ENCODE measurements at places on chromosomes 12 and 14.

GRCh38 chr12:2851931-2852330, 4.9 kb downstream of the TEX52 start:
- DNase-seq, result no peak

GRCh38 chr12:104522985-104523722, 66.4 kb downstream of the CHST11 start:
- DNase-seq, result no peak

DNA sequence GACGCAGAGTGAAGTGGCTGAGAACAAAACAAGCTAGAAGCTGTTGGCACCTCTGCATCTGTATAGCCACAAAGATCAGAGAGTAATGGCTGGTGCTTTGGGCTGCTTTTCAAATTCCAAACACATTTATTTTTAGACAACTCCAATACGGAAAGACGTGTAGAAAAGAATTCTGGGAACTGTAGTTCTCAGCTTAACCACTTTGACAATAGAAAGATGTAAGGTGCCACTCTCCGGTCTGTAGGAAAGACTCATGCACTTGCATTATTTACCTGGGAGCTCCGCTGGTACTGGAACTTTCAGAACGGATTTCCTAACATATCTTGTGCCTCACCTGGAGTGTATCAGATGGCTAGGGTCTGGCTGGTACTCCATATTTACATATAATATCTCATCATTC, 1.8 kb upstream of the OR4K2 start:
- DNase-seq, result no peak

DNA sequence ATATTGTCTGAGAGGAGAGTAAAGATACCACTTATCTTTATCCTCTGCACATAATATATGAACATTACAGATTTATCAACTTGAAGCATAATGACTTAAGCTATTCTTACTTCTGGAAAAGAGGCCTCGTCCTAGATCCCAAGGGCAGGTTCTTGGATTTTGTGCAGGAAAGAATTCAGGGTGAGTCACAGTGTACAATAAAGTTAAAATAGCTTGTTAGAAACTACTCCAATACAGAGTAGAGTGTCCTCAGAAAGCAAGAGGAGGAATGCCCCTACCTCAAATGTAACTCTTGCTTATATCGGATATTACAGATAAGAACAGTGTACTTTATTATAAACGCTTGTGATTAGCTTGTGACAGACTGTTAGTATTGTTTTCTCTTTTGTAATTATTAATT, 41.9 kb upstream of the ABCC9 start:
- no peak for DNase-seq

DNA sequence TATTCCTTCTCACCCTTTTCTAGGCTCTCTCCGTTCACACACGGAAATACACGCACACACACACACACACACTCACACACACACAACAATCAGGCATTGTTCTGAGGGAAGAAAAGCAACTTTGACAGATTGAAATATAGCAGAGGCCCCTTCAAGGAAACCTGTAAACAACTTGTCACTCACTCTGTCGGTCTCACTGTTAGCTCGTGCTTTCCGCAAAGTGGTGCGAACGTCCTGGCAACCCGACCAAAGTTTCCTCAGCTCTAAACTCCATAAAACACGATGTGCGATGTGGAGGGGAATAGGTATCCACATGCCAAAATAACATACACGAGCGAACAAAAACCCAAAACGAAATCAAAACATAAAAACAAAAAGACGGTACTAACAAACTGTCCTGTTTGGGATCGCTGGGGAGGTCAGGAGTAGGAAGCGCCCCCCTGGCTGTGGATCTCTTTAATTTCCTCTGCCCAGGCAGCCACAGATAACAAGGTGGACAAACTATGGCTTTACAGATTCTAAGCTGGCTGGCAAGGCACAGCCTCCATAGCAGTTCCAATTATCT, 822 bp upstream of the SOX5 start:
- no peak for DNase-seq

DNA sequence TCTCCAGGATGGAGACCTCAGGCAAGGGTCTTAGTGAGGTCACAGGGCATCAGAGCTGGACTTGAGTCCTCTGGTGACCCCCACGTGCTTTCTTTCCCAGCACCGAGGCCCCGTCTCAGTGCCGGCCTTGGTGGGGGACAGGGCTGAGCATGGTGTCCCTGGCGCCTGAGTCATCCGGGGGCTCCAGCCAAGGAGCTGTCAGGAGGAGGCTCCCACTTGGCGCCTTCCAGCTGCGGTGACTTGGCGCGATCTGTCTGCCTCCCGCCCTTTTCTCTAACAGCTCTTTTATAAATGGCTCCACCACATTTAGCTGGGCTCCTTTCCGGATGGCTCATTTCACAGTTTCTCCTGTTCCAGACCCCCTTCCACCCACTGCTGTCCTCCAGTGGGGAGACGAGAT, 60.4 kb downstream of the PRMT8 start:
- no peak for DNase-seq

GRCh38 chr14:54040846-54041245, 84.2 kb upstream of the BMP4 start:
- peak; percentile 23 for DNase-seq

DNA sequence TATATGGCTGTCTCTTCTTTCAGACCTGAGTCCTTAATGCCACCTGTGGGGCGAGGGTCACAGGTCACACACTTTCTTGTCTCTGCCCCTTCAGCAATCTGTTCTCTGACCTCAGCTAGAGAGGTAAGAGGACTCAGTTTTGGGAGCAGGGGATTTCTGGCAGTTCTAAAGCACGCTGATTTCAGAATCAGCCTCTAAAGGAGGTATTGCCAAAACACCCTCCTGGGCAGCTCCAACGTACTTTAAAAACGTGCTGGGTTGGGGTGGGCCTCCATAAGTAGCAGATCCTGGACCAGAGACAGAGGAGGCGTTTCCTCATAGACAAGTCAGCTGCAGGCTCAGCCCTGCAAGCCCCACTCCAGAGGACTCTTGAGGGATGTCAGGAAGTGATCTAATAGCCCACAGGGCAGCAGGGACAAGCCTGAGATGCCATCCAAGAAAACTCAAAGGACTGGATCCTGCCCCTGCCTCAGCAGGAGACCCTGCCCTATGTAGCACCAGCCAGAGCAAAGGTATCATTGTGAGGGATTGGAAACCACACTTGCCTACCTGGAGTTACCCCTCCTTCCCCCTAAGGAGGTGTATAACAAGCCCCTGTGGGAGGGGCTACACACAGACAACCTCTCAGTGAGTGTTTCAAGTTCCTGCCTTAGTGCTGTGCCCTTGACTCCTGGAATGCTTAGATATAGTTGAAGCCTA, 8.5 kb downstream of the CTDSP2 start:
- DNase-seq, result peak; percentile 60

- DNase-seq, result no peak
These were observed 8.9 kb downstream of the WNK1 start for GRCh38 chr12:761256-761655.

DNA sequence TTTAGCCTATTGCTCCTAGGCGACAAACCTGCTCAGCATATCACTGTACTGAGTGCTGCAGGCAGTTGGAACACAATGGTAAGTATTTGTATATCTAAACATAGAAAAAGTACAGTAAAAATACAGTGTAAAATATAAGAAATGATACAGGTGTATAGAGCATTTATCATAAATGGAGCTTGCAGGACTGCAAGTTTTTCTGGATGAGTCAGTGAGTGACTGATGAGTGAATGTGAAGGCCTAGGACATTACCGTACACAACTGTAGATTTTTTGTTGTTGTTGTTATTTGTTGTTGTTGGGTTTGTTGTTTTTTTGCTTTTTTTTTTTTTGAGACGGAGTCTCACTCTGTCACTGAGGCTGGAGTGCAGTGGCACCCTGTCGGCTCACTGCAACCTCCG, 33.4 kb downstream of the PNMA1 start:
- no peak for DNase-seq

- no peak for DNase-seq
These were observed 5.7 kb downstream of the INF2 start for GRCh38 chr14:104694991-104695659.

DNA sequence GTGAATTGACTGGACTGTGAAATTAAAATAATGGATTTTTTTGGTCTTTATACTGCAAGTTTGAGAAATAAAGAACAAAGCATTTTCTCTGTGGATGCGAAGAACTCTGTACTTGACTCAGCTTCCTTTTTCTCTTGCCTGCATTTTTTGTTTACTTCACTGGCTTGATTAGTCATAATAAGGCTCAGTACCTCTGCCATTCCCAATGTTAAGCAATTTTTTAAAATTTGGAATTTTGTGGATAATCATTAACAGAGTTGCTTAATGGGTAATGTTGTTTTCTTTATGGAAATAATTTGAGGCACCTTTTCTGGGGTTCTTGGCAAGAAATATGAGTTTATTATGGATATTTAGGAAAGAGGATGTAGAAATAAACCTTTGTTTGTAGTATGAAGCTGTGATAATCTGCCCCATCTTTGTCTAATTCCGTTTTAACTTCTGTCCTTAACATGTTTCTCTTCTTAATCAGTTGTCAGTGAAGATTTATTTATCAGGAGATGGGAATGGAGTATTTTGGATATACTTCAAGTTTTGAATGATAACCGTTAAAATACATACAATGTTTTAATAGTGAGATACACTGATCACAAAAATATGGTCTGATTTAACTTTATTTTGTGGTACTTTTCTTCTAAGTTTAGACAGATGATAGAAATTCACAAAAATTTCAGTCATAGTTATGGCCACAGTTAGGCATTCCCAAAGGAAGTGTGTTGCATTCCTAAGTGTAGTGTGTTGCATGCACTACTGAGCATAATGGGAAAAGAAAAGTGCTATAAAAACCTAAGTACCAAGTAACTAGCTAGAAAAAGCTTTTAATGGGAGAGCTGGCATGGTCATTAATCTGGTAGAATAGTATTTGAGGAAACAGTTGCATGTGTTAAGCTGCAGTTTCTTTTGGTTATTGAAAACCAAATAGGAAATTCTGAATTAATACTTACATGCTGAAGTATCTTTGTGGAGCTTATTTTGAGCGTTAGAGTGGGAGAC, 27.7 kb downstream of the WNK1 start:
- no peak for DNase-seq

DNA sequence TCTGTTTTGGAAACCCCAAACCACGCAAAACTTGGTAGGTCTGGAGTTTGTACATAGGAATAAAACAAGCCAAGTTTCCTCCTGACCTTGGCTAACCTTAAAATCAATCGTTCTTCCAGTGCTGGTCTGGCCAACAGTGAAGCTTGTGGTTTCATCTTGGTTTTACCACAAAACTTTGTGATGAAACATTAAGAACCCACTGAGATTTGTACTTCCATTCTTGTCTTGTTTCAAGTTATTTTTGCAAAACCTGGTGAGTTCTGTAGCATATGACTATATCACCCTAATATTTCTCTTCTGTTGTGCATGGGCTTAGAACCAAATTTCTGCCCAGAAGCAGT, 26.4 kb downstream of the SIX1 start:
- DNase-seq, result no peak

- no peak for DNase-seq
These were observed 31.5 kb downstream of the COA8 start for GRCh38 chr14:103594265-103594664.

- no peak for DNase-seq
These were observed 100.1 kb downstream of the SINHCAF start for GRCh38 chr12:31225656-31226535.

GRCh38 chr14:70073924-70074566, 114.7 kb downstream of the SLC8A3 start:
- peak; percentile 91 for DNase-seq

- DNase-seq, result no peak
These were observed 22.5 kb downstream of the RHOF start for GRCh38 chr12:121770813-121771625.

DNA sequence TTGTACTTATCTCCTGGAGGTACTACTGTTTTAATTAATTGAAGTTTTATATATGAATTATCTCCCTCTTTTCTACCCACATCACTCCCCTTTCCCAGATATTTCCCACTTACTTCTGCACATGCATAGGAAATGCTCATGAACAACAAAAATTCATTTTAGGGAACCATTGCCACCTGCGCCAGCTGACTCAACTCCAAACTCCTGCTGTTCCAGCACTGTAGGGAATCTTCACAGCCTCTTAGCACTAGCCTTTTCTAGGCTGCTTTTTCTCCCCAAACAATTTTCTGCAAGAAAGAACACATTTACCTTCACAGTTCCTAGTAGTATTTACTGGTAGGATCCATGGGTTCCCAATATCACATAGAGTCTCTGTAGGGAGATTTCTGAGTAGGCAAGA, 268.4 kb downstream of the LRFN5 start:
- DNase-seq, result no peak

DNA sequence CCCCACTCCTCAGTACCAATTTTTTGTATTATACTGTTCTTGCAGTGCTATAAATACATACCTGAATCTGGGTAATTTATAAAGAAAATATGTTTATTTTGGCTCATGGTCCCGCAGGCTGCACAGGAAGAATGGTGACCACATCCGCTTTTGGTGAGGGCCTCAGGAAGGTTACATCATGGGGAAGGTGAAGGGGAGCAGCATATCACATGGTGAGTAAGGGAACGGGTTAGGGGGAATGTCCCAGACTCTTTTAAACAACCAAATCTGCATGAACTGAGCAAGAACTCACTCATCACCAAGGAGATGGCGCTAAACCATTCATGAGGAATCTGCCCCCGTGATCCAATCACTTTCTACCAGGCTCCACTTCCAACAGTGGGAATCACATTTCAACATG, 40.0 kb downstream of the OSBPL8 start:
- no peak for DNase-seq

DNA sequence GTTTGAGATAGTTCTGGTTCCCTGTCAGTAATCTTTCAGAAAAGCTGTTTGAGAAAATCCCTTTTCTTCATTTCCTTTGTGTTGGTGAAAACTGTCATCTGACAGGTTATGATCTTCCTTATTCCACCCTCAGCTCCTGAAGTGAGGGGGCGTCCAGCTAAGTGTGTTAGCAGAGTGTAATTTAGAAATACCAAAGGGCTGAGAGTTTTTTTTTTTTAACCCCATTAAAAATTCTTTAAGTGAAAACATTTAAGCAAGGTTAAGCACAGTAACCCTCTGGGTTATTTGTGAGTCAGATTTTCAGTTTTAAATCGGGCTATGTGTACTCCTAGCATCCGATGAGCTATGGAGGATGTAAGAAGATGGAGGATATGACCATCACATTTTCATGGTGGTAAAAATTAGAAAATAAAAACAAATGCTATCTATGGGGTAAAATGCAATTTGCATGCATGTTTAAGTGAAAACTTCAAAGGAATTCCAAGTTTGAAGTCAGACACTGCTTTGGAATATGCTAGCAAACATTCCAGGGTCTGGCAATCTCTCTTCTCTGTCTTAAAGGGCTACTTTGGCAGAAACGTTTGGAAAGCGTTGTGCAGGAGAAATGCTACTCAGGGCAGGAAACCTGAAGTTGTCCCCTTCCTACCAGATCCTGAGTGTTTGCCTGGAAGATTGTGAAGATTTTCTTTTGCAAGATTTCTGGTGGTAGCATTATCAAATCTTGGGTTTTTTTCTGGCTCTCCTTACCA, 197.0 kb upstream of the PRICKLE1 start:
- DNase-seq, result no peak

Data from HTR-8/SVneo (cell line).